ENCODE measurements at places on chromosomes 13 and 19.

- no peak for DNase-seq
Observed at GRCh38 chr13:95588721-95589120, 36.2 kb downstream of the CLDN10 start.

DNA sequence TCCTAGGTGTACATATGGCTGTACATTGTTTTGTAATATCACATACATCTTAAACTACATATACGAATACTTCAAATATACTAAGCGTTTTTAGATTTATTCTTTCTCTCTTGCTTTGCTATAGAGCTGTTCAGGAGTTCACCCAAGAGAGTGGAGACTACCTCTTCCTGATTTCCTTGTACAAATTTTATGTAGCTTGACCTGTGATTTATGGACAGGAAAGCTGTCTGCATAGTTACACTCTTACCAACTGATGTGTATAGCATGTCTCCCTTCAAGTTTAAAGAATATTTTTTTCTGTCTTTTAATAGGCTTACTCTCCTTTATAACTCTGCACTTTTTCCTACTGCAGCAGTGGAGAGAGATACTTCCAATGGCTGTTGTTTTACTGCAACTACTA, 428.7 kb downstream of the NDFIP2 start:
- no peak for DNase-seq

DNA sequence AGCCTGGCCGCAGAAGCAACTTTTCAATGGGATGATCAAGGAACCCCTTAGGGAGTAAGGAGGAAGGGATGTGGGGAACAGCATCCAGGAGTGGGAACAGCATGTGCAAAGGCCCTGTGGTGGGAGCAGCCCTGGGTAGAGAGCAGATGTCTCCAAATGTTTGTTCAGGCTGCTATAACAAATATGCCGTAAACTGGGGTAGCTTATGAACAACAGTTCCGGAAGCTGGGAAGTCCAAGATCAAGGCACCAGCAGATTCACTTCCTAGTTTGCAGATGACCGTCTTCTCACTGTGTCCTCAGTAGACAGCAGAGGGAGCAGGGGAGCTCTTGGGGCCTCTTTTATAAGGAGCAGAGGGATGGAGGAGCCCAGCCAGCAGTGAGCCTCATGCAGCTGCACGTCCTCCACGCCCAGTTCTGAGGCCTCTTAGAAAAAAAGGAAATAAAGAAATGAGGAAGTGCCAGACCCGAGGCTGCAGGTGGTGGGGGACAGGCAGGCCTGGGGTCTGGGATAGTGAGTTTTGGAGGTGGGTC, 4.2 kb upstream of the LRRC25 start:
- DNase-seq = no peak

- no peak for DNase-seq
Observed at GRCh38 chr13:43030548-43030947, 7.2 kb downstream of the DNAJC15 start.

- no peak for DNase-seq
Observed at GRCh38 chr19:5907241-5907640, 2.6 kb downstream of the VMAC start.

DNA sequence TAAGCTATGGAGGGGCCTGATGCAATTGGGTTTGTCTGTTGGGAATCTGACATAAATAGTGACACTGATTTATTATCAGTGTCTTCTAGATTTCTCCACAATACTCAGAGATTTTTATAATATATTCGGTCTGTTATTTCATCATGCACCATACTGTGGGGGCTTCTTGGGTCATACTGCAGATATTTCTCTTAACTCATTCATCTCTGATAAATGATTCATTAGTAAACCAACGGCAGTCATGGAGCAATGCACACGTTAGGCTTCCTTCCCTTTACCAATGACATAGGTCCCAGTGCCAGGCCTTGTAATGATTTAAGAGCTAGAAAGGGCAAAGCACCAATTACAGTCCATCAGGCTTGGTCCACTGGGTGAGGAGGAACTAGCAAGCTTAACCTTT, 53.6 kb downstream of the FAM216B start:
- no peak for DNase-seq

DNA sequence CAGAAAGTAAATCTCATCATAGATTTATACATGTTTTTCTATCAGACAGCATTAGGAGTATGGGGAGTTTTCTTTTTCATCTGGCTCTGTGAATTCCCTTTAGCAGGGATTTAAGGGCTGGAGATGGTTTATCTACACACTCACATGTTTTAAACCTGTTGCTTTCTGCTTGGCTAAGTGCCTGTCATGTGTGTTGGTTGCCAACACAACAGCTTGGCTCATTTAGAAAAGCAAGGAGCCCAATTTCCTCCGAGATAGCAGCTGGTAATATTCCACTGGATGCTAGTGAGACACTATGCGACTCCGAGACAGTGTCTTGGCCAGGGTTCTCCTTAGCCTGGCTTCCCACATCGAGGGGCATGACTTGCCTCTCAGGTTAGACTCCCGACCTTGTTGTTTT, 83.3 kb downstream of the KLF5 start:
- DNase-seq = no peak

- DNase-seq = no peak
Observed at GRCh38 chr19:39078436-39079200, 5.5 kb upstream of the ACP7 start.

DNA sequence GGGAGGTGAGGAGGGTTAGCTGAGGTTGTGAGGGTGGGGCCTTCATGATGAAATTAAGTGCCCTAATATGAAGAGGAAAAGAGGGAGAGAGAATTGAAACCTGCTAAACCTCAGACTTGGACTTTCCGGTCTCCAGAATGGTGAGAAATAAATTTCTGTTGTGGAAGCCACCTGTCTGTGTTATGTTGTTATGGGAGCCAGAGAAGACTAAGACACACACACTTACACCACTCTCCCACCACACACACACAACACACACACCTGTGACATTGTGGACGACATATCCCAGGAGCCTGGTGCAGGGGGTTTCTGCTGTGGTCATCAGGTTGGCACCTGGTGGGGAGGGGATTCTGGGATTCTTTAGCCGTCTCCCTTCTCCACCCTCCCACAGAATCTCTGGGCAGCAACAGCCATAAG, 14.0 kb downstream of the KLK4 start:
- no peak for DNase-seq

DNA sequence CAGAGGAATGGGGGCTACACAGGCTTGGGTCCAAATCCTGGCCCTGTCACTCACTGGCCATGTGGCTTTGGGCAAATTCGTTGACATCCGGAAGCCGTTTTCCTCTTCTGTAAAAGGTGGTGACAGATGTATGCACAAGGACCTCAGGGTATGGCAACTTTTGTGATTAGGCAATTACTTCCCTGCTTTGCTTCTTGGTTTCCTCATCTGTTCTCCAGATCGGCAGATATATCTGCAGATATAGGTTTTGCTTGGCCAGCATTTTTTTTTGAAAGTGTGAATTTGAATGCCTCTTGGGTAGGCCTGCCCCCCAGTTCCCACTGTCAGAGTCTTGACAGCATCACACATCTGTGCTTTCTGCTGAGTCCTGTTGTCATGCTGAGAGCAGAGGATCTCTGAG, 17.7 kb downstream of the TMEM272 start:
- DNase-seq = no peak

- DNase-seq = no peak
Observed at GRCh38 chr19:6890938-6891337, 3.6 kb downstream of the ADGRE1 start.

- no peak for DNase-seq
Observed at GRCh38 chr19:45716359-45717130, 14.2 kb downstream of the FBXO46 start.
